ENCODE measurements at places on chromosomes 12 and 14. TPM values are rescaled to one million over a fixed set of nuclear protein-coding genes. Genes with fewer than 3 reads are reported as not detected.
A peak's percentile ranks its signal among the peaks of the same experiment; 100 is the strongest.

- DNase-seq = no peak
Measured at GRCh38 chr12:93593843-93594242, 21.4 kb downstream of the SOCS2 start.

DNA sequence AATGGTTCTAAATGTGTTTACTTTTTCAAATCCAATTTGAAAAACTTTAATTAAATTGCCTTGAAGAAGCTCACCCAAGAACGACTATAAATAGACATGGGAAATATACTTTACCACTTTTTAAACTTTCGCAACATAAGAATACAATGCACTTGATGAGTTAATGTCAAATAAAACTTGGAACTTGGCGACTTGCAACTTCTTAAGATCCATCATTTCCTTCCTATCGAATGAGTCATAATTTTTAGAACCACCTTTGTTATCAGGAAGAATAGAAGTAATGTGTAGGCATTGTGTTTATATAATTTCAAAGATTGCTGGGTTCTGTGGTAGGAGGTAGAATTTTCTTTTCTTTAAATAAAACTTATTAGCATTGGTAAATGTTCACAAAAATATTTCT is 1417.4 kb upstream of the FLRT2 start:
- no peak for DNase-seq

DNA sequence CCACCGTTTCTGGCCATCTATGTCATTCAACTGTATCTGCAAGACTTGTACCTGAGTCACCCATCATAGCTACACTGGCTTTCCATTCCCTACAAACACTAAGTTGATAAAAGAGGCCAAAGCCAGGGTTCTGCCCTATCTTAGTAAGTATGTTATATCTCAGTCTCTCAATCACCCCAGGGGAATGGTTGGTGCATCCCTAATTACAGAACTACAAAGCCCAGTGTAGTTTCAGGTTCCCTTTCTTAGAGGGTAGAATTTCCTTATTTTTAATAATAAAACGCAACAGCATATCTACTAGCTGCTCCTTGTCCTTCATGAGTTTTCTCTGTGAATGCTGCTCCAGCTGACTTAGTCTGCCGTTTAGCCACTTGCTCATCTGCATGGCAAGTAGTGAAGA is 57.6 kb downstream of the ST8SIA1 start:
- DNase-seq = no peak

- no peak for DNase-seq
Measured at GRCh38 chr12:26595806-26596205, 237.2 kb downstream of the ITPR2 start.

DHRS2 gene
- total RNA-seq = 0.44 TPM

DNA sequence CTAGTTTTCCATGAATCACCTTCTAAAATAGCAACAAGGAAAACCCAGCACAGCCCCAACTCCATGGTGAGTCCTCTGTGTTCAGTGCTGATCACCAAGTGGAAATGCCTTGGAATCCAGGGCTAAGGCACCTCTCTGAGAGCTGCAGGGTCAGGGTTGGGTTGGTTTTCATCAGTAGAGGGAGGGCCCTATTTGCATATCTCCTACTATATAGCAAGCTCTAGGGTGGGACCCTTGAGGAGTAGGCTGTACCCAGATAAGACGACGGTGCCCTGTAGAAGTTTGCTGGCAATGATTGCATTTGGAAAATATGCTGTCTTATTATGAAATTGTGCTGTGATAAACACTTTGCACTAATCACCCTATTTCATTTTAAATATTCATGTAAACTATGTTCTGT is 1011.8 kb downstream of the TMEM121 start:
- no peak for DNase-seq

SMCO2 gene
- not detected for total RNA-seq

- no peak for DNase-seq
Measured at GRCh38 chr12:2145433-2145998, 92.7 kb downstream of the CACNA1C start.

DNA sequence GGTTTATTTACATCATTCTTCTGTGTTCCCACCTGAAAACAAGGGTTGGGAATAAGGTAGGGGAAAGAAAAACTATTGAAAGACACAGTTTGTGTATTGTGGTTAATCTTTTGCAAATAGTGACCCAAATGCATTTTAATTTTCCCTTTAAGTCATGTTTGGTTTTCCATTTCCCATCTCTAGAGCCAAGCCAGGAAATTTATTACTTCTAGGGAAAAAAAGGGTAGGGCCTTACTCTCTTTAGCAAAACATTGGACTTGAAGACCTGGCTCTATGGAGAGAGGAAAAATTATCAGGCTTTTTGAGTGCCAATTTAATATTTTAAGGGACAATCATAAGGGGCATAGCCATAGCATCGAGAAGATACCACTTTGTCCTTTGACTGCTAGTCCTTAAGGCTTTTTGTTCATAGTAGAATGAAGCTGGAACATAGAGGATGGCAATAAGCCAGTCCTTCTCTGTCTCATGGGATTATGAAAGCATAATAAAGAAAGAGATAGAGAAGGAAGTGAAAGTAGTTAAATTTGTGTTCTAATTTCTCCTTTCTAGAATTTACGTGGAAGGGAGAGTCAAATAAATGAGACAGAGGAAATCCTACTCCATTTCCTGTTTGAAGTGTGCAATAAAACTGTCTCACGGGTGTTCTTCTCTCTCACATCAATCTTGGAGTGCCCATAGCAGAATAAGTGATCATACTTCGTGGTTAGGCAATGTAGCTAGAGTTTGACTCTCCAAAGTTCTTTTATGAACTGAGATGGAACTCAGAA is 50.9 kb upstream of the PPFIA2 start:
- no peak for DNase-seq

KRT72 gene
- 0.40 TPM for total RNA-seq

- DNase-seq = no peak
Measured at GRCh38 chr14:38887696-38888095, 215.3 kb downstream of the SEC23A start.

- no peak for DNase-seq
Measured at GRCh38 chr12:113361574-113362370, 3.4 kb downstream of the PLBD2 start.

GRCh38 chr12:110093631-110094311 is 30.4 kb upstream of the IFT81 start:
- no peak for DNase-seq

DNA sequence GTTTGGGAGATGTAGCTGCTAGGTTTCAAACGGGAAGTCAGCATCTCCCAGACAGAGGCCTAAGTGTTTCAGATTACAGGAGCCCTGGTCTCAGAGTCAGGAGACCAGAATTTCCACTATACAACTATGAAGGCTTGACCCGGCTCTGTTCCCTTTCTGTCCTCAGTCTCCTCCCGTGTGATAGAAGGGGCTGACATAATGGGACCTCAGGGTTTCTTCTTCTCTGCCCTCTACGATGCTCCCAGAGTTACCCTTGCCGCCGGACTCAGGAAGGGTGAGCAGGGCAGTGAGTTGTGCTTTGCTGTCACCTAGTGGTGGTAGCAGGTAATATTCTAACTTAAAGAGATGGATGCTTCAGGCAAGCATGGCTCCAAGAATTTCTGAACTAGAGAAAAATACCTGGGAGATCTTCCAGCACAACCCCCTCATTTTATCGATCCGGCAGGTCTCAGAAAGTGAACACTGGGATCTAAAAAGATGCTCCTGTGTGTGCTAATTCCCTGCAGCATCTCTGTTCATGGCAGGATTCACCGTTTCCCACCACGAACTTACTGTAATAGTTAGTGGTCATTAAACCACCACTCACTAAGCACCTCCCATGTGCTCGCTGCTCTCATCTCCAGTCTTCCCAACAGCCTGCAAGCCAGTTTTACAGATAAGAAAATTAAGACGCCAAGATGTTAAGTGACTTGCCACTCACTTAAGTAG is 84.4 kb downstream of the VWF start:
- peak; percentile 64 for DNase-seq

GRCh38 chr14:99522457-99522891 is 41.3 kb downstream of the CCNK start:
- DNase-seq = no peak

GRCh38 chr12:113949321-113950305 is 16.5 kb downstream of the RBM19 start:
- DNase-seq = no peak

NAA25 gene
- total RNA-seq = 31.2 TPM

GRCh38 chr12:77407931-77408330 is 342.6 kb upstream of the E2F7 start:
- no peak for DNase-seq

DNA sequence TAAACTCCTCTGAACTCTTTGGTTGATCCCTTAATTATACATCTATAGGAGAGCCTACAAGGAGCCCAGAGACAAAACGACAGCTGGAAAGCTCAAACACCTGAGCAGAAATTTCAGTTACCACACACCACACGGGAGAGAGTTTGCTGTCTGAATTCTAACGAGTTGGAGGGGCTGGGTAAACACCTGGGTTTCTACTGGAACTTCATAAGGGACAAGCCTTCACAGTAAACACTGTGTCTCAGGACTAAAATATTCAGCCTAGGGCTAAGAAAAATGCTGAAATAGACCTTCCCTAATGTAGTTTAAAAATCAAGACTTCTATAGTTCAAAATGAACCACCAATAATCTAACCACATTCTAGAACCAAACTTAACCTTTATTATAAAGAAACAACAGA is 9.6 kb upstream of the ANO2 start:
- DNase-seq = no peak

ACYP1 gene
- 42.6 TPM for total RNA-seq

- no peak for DNase-seq
Measured at GRCh38 chr12:53105712-53106439, 2.6 kb downstream of the SOAT2 start.

KRT77 gene
- not detected for total RNA-seq

GPR84 gene
- 0.57 TPM for total RNA-seq

DNA sequence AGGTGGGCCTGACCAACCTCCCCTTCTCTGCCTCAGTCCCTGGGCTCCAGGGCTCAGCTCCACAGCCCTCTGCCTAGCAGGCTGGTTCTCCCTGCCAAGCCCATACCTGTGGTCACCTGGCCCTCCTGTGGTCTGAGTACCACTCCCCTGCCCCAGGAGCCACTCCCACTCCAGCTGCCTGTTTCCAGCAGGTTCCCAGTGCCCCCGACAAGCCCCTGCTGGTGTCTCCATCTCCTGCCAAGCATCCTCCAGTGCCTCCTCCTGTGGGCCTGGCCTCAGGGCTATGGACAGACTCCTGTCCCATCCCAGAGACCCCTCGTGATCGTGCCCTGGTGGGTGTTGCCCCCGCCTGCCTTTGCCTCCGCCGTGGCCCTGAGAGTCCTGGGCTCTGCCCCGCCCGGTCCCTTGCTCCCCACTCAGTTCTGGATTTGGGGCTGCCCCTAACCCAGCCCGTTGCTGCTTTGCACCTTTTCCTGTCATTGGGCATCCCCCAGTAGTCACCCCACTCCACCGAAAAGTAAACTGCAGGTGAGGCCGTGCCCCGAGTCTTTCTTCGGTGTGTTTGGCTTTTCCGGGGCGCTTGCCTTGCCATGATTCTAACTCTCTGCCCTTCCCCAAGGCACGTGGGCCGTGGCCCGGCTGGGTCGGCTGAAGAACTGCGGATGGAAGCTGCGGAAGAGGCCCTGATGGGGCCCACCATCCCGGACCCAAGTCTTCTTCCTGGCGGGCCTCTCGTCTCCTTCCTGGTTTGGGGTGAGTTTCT is 9.8 kb downstream of the MEG3 start:
- no peak for DNase-seq

GRCh38 chr14:54344445-54344844 is 52.4 kb upstream of the CDKN3 start:
- no peak for DNase-seq

CIROP gene
- not detected for total RNA-seq

ANHX gene
- total RNA-seq = not detected

TOMM20L gene
- not detected for total RNA-seq

GRCh38 chr12:4794491-4794890 is 74.3 kb downstream of the GALNT8 start:
- DNase-seq = no peak

DNA sequence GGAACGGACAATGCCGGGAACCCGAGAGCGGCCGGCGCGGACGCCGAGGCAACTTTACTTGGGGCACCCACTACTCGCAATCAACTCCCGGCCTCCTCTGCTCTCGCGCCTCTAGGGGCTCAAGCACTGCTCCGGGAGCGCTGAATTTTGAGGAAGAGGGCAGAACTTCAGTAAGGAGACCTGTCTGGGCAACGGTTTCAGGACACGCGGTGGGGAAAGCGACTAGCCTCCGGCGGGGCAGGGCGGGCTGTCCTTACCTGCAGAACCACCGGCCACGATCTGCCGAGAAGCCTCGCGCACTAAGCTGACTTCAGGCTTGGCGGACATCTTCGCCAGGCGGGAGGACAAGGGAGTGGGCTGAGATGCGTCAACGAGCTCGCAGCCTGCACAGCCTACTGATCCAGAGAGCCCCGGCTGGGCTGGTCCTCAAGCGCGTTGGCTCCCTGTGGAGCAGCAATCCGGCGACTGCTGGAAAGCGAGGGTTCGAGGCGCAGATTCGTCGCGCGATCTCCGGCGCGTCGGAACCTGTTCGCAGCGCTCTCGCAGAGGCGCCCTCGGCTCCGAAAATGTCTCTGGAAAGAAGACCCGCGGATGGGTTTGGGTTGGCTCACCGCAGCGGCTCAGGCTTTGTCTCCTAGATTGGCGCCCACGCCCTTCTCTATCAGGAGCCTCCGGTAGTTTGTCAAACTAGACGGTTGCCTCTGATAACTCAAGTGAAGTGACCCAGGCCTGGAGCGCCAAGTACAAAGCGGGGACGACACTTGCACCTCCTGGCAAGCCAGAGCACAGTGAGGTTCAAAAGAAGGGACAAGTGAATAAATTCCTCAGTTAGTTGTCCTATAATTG is at the start of gene SLC25A21:
TSS of gene SLC25A21 (minus strand) at position 583 of the 846 bp plus-strand sequence.
- DNase-seq = no peak

DNA sequence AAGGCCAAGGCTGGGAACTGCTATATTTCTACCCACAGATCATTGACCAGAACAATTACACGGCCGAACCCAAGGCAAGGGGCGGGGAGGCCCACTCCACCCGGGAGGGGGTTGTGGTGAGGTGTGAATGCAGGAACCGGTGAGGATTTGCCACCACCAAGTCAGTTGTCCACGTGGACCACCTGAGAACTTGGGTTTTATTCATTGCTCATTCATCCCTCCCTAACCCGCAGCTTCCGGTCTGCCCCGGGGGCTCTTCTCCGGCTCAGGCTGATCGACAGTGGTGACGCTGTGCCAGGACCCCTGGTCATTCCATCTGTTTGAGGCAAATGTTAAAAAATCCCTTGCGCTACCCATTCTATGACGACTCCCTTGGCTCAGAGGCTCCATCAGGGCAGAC is 127.7 kb upstream of the RTL1 start:
- no peak for DNase-seq

DNA sequence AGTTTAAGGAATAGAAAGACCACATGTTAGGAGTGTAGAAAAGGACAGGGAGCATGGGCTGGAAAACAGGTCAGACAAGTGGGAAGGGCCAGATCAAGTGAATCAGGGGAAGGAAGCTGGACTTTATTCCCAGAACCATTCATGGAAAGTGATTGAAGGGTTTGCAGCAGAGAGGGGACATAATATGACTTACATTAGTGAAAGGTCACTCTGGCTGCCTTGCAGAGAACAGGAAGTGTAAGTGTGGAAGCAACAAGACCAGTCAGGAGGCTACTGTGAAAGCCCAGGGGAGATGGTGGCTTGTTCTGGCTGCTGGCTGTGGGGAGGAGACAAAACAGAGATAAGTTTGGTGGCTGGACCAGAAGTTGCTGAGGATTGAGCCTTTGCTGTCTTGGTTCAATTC is 69.1 kb downstream of the VCPKMT start:
- DNase-seq = no peak

RFX4 gene
- total RNA-seq = not detected

DCP1B gene
- 13.3 TPM for total RNA-seq

Measured in activated CD8-positive, alpha-beta T cell treated with anti-CD3 and anti-CD28 coated beads, Interleukin-2, amount 10 ng/mL, durations not matched to agents 7 days and 5 days (primary cell).